ENCODE measurements at places on chromosomes 16 and 17.

- no peak for DNase-seq
Observed at GRCh38 chr17:50035421-50035879, 20.5 kb upstream of the ITGA3 start.

- DNase-seq, result peak; percentile 29
Observed at GRCh38 chr17:70767102-70767701, 597.9 kb downstream of the KCNJ2 start.

DNA sequence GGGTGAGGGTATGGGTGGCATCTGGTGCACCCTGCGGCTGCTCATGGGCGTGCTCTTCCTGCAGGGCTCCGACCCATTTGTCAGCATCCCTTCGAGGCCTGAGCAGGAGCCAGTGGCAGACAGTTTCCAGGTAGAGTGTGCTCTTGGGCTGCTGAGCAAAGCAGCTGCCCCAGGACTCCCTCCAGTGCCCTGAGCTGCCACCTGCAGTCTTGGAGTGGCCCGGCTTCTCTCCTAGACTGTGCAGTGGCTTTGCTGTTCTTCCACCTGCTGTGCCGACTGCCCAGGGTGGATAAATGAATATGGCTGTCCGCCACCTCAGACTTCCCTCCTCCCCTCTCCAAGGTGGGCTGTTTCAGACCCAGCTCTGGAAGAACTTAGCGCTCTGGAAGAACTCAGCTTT is 10.8 kb upstream of the JPT2 start:
- DNase-seq, result no peak

- peak; percentile 76 for DNase-seq
Observed at GRCh38 chr17:27407916-27408864, 48.1 kb upstream of the KSR1 start.

DNA sequence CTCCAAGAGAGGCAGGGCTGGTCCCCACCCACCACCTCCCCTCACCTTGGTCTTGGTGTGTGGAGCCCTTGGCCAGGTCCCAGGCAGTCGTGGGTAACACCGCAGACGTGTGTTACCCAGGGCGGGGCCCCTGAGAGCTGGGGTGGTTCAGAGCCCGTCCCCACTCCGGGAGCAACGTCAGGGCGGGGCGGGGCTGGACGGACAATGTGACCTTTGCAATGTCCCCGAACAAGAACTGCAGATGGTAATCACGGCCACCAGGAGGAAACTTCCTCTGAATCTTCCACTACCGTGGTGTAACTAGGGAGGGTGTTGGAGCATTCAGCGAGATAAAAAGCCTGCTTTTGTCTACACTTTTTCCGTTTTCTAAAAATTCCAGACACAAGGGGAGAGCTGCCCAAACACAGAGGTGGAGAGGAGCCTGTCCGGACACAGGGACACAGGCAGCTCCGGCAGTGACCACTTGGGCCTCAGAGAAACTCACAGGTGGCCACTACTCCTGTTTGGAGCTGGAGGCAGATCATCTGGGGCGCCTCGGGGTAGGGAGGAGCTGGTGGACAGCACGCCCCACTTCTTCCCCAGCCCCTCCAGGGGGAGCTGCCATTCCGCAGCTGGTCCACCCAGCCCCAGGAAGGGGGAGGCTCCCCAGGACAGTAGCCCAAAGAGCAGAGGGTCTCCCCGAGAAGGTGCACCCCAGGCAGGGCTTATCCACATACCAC is 14.2 kb upstream of the SLC38A10 start:
- peak; percentile 38 for DNase-seq

- DNase-seq, result no peak
Observed at GRCh38 chr17:28125526-28126378, 83.3 kb downstream of the NLK start.

DNA sequence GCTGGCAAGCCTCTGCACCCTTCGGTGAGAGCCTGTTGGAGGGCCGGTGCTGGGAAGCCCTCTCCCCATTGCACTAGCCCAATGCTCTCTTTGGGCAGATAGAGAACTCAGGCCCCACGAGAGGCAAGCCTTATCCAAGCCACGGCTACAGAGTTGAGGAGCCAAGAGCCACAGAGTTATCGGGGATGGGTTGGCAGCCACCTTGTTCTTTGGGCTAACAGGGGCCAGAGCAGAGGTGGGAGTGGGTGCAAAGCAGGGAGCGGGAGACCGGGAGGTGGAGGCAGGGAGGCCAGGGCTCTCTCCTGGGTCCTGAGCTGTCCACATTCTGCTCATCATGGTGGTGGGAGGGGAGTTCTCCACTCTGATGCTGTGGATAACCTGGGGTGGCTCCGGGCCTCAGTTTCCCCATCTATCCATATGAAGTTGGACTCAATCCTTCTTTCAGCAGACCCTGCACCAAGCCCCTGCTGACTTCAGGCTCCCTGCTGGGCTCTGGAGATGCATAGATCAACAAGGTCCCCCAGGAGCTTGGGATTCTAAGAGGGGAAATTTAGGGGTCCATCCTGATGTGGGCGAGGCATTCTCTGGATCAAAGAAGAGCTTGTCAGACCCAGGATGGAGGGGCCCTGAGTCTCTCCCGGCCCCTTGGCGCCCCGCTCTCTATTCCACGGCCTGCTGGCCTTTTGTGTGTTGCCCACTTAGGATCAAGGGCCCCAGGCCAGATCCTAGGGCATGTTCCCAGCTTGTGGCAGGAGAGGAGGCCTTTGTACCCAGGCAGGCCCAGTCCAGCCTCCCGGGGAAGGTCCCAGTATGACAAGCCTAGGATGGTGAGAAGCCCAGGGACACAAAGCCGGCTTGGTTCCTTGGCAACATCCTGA is 557 bp upstream of the CX3CL1 start:
- DNase-seq, result no peak

DNA sequence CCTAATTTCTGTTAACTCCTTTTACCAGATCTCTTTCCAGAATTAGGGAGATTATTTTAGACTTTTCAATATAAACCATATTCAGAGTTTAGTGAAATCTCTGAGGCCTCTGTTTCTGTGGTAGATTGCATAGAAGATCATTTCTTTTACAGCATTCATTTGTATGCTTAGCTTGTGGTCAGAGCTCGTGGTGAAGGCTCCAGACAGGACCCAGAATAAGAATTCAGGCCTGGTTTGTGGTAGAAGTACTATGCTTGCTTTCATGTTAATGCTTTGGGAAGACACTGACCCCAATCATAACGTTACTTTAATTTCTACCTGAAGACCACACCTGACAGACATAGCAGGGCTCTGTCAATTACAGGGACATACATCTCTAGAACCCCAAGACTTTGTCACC is 258.1 kb downstream of the FTO start:
- no peak for DNase-seq

DNA sequence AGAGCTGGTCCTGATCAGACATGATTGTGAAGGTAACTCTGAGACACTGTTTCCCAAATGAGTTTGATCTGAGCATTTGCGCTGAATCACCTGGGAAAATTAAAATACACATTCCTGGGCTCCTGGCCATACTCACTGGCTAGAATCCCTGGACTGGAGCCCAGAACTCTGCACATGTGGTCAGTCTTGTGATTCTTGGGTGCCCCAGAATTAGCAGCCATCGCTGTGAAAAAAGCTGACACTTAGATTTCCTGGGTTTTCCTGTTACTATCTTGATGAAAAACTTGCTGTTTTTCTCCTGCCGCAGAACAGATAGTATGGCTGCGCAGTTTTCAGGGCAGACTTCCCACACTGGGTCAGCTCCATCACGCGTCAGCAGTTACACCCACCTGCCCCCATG is 24.6 kb downstream of the NECAB2 start:
- peak; percentile 51 for DNase-seq

GRCh38 chr16:59601452-59601851 is 867.3 kb upstream of the GOT2 start:
- no peak for DNase-seq

GRCh38 chr16:82631701-82632685 is 5.2 kb downstream of the CDH13 start:
- no peak for DNase-seq

- DNase-seq, result peak; percentile 59
Observed at GRCh38 chr16:87961623-87962022, 10.4 kb downstream of the BANP start.

- no peak for DNase-seq
Observed at GRCh38 chr16:7755347-7755882, 422.8 kb downstream of the RBFOX1 start.

GRCh38 chr16:54070789-54071343 is 215.7 kb downstream of the IRX3 start:
- no peak for DNase-seq

GRCh38 chr16:22174642-22175041 is 12.3 kb downstream of the SDR42E2 start:
- DNase-seq, result no peak
